ENCODE measurements at places on chromosomes 4 and X.

GRCh38 chr4:130257271-130257670, 1161.3 kb downstream of the C4orf33 start:
- no peak for DNase-seq

- no peak for DNase-seq
Observed at GRCh38 chr4:55011761-55012160, 113.6 kb downstream of the KDR start.

DNA sequence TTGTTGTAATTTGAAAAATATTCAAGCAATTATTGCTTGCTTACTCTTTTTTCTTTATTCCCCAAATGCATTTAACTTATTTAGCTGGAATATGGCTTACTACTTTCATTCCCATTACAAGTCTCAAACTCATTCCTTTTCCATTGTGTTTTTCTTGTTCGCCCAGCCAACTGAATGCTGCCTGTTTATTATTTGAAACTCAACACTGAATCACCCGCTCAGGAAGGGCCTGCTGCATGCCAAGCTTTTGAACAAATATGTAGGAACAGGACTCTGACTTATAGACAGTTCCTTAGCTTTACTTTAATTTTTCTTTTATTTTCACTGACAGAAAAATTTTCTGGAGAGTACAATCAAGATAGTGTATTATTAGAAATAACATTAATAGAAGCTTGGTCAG, 12.9 kb downstream of the PCDH18 start:
- DNase-seq = peak; percentile 42

DNA sequence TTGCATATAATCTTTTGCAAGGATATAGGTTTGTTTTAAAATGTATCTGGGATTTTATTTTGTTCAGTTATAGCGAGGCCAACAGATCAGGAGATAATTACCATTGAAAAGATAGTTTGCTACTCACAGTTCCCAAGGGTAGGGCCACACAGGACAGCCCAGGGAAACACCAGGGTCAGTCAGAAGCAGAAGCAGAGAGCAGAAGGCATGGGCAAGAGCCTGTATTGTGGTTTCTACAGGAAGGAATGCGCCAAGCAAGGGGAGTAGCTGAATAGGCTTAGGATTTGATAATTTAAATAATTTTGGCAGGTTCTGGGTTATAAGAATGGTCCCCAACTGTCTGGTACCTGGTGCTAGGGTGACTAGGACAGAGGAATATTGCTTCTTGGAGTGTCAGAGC, 61.6 kb downstream of the SYNPO2 start:
- no peak for DNase-seq

DNA sequence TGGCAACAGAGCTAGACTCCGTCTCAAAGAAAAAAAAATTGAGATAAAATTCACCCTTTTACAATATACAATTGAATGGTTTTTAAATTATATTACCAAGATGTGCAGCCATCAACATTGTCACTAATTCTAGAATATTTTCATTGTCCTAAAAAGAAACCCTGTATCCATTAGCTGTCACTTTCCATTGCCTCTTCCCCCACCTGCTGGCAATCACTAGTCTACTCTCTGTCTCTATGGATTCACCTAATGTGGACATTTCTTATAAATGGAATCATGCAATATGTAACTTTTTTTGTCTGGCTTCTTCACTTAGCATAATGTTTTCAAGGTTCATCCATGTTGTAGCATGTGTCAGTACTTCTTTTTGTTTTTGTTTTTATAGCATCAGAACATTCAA, 20.8 kb downstream of the ABHD18 start:
- DNase-seq = no peak

- peak; percentile 14 for DNase-seq
Observed at GRCh38 chrX:51608126-51608525, 10.6 kb downstream of the CENPVL3 start.

DNA sequence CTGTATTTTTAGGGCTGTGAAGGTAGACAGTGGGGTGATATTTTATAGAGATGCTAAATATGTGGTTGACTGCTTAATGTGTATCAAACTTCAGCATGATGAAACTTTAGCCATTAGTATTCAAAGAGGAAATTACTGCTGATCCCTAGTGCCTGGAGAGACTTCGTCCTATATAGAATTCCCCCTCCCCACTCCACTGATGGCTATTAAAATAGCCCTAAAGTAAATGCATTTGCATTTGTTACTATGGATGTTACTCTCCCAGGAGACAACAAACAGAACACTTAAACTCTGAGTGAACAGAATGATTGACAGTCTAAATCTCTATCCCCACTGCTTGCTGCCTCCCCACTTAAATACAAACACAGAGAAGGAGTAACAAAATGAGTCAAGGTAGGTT, 39.1 kb downstream of the ADGRL3 start:
- DNase-seq = no peak

DNA sequence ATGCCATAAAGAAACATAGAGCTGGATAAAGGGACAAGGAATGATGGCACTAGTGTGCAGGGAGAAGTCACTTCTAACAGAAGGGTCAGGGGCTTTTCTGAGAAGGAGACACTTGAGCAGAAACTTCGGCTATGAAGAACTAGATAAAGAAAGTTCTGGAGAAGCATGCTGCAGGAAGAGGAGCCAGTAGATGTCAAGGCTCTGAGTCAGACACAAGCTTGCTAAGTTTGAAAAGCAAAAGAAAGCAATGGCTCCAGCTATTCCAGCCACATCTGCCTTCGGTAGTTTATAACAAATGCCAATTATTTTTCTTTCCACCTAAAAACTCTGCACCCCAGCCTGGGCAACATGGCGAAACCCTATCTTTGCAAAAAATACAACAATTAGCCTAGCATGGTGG, 7.5 kb downstream of the NUDT6 start:
- DNase-seq = peak; percentile 40

- no peak for DNase-seq
Observed at GRCh38 chr4:182680234-182680653, 236.9 kb downstream of the DCTD start.

DNA sequence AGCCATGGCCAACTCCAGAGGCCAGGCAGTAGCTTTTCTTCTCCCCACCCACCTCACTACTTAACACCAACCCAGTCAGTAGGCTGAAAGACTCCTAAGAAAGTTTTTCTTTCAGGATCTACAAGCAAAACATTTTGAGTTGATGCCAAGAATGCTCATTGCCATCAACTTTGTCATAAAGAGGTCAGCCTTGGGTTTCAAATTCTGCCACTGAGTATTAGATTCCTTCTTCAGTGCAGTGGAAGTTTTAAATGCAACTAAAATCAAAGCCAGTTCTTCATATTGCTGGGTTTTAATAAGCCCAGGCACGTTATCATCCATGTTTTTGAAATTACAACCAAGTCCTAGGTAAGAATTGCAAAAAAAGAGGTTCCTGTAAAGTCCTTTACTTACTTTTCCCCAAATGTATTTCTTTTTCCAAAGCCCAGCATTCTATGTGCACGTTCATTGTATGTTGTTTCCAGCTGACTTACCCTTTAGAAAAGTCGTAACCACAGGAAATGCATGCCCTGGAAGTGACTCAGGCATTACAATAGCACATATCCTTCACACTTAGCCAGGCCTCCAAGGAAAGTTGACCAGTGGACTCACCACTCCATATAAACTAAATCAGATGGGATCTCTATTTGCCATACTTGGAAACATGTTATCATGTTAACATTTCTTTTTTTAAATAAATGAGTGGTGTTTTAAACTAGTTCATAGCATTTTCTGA, 229.9 kb downstream of the SOX3 start:
- DNase-seq = peak; percentile 10

- DNase-seq = no peak
Observed at GRCh38 chr4:39051492-39051891, 10.5 kb upstream of the KLHL5 start.

DNA sequence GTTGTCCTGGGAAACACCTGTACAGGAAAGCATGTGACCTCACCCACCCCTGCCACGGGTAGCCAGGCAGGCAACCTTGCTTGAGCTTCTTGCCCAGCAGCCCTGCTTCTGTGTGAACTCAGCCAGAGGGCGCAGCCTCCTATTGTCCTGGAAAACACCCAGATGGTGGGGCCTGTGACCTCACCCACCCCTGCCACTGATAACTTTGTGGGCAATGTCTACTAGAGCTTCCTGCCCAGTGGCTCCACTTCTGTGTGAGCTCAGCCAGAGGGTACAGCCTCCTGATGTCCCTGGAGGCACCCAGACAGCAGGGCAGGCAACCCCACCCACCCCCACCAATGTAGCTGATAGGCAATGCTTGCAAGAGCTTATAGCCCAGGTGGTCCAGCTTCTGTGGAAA, 146.3 kb downstream of the DTHD1 start:
- no peak for DNase-seq

GRCh38 chrX:79161655-79162054, 17.2 kb downstream of the GPR174 start:
- DNase-seq = no peak

GRCh38 chr4:153905231-153905630, 116.3 kb upstream of the SFRP2 start:
- DNase-seq = no peak

GRCh38 chrX:30893206-30893605, 4.2 kb upstream of the TAB3 start:
- DNase-seq = no peak

DNA sequence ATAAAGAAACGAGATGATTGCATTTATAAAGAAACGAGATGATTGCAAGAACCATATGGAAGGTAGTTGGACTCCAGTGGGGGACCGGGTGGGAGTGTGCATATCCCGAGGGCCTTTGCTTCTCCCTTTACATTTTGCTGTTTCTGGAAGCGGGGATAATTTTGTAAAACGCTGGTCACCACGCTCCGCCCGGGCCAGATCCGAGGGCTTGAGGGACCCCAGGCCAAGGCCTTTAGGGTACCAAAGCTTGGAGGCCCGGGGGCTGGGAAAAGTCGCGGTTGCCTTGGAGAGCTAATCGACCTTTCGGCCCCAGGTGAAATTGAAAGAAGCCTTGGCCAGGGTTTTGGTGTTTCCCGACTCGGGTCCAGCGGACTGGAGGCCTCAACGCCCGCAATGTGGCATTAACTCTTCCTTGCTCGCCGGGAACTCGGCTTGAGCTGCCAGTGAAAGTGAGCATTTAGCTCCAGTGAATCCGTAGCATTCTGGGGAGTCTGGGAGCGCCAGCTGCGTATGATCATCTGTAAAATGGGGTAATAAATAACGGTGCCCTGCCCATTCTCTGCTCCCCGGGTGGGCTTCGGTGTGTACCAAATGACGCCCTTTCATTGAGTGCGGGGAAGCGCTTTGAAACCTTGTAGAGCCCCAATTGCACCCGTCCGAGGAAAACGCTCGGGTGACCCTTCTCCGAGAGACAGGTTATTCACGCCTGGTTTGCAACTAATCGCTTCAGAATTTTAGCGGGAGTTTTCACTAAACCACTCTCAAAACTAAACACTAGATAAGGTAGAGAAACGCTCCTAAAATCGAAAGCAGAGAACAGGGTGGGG, 4.5 kb downstream of the NKX3-2 start:
- DNase-seq = peak; percentile 8

- no peak for DNase-seq
Observed at GRCh38 chr4:4610672-4611071, 68.8 kb upstream of the STX18 start.

- DNase-seq = no peak
Observed at GRCh38 chr4:36206012-36206411, 38.3 kb downstream of the ARAP2 start.

DNA sequence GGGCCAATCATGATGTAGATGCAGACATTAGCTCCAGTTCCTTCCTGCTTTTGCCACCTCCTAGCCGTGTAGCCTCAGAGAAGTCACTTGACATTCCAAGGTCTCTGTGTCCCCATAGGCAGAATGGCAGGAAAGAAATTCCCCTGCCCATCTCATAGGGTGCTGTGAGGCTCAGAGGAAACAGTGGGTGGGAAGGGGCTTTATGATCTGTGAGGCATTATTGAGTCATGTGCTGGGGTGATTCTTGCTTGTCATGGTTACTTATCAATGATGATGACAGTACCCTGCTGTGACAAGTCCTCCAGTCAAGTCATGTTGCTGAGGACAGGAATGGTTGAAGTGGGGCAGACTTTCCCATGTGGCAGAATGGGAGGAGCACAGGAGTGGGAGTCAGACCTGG, 63.7 kb downstream of the MSX1 start:
- DNase-seq = no peak

- DNase-seq = no peak
Observed at GRCh38 chr4:8050555-8051206, 107.9 kb downstream of the ABLIM2 start.

DNA sequence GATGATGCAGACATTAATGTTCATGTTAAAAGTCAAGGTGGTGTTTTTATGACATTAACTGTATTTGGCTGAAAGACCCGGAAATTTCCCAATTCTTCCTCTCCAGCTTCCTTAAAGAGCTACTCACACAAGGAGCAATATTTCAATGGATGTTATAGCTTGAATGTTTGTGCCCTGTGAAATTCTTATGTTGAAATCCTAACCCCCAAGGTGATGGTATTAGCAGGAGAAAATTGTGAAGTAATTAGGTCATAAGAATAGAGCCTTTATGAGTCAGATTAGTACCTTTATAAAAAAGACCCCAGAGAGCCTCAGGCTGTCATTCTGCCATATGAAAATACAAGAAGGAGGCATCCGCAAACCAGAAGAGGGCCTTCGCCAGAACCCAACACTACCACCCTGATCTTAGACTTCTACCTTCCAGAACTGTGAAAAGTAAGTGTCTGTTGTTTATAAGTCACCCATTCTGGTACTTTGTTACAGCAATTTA, 3.6 kb downstream of the TLR1 start:
- no peak for DNase-seq

GRCh38 chr4:692771-693554, 4.0 kb upstream of the SLC49A3 start:
- DNase-seq = no peak

- DNase-seq = no peak
Observed at GRCh38 chr4:143407474-143407873, 70.8 kb downstream of the GAB1 start.

DNA sequence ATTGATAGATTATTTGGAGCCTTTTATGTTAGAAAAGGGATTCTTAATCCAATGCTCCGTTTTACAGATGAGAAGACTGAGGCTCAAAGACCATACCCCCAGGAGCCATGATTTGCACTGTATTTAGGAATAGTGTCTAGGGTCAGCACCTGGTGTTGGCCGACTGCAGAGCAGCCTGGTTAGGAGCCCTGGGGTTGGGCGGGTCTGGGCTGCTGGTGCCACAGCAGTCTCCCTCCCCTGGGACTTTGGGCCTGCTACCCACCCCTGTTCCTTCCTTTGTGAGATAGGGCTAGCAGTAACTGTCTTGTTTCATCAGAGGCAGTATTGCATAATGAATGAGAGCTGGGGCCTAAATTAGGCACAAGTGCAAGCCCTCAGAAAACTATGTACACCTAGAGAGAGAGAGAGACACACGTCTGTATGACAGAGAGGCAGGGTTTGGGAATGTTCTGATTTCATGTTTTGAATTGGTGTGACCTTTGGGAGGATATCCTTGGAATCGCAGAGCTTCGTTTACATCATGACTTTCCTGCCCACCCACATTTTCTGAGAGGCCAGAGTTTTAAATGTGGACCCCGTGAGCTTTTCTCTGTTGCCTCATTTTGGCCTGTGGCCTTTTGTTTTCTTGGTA, 111.7 kb downstream of the PTTG2 start:
- no peak for DNase-seq
